ENCODE measurements at places on chromosomes 7 and 10. TPM values are rescaled to one million over a fixed set of nuclear protein-coding genes. Genes with fewer than 3 reads are reported as not detected.

- DNase-seq = no peak
Measured at GRCh38 chr7:147478796-147479195, 1111.8 kb upstream of the C7orf33 start.

DNA sequence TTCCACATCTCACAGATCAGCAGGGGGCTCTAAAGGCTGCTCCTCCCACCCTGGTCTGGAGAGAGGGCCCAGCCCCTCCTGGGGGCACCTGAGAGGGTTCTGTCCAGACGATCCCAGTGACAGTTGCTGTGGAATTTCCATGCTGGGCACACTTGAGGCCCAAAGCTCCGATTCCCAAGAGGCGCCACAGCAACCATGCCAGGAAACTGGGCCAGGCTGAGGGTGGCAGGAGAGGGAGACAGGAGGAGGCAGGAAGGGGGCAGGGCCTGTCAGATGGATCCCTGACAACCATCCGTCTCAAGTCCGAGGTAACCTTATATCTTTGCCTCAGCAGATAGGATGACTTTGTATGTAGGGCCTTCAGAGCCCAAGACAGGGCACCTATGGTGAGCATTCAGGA, 4.3 kb upstream of the NOS3 start:
- no peak for DNase-seq

- DNase-seq = no peak
Measured at GRCh38 chr7:11082552-11083213, 109.0 kb downstream of the PHF14 start.

DNA sequence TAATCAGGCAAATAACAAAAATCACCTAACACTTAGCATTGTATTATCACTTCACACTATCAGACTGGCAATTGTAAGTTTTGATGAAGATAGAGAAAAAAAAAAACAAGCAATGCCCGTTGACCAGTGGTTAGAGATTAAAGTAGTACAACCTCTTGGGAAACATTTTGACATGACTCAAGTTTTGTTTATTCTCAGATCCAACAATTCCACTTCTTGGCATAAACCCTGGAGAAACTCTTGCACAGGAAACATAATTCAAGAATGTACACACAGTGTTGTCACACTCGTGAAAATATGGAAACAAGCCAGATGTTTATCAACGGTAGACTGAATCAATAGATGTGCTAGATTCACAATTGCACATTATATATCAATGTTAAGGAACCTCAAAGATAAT, 37.2 kb downstream of the FRMD4A start:
- DNase-seq = no peak

DNA sequence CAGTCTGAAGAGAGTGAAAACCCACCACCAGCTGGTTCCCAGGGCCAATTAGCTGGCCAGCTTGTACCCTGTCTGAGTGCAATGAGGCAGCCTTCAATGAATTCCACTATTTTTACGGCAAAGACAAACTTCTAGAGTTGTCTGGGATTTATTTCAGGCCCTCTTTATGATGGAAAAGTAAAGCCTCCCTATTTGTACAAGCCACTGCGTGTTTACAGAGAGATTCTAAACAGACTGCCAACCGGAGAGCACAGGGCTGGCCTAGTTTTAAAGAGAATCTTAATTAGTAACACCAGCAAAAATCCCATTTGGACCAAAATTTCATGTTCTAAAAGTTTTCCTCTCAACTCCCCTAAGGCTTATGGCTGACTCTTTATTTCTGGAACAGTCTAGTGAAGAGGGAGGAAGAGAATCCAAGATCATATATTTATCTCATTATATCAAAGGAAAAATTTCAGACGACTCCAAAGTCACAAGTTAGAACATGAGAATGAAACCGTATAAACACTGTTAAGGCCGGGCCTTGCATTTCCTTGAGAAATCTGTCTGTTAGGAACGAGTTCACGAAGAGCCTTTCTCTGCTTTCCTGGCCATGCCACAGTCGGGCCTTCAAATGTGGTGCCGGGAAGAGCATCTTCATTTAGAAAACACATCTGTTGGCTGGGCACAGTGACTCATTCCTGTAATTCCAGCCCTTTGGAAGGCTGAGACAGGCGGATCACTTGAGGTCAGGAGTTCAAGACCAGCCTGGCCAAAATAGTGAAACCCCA, 724.6 kb upstream of the NRP1 start:
- DNase-seq = no peak

- DNase-seq = no peak
Measured at GRCh38 chr10:99410146-99410545, 20.3 kb downstream of the GOT1 start.

DNA sequence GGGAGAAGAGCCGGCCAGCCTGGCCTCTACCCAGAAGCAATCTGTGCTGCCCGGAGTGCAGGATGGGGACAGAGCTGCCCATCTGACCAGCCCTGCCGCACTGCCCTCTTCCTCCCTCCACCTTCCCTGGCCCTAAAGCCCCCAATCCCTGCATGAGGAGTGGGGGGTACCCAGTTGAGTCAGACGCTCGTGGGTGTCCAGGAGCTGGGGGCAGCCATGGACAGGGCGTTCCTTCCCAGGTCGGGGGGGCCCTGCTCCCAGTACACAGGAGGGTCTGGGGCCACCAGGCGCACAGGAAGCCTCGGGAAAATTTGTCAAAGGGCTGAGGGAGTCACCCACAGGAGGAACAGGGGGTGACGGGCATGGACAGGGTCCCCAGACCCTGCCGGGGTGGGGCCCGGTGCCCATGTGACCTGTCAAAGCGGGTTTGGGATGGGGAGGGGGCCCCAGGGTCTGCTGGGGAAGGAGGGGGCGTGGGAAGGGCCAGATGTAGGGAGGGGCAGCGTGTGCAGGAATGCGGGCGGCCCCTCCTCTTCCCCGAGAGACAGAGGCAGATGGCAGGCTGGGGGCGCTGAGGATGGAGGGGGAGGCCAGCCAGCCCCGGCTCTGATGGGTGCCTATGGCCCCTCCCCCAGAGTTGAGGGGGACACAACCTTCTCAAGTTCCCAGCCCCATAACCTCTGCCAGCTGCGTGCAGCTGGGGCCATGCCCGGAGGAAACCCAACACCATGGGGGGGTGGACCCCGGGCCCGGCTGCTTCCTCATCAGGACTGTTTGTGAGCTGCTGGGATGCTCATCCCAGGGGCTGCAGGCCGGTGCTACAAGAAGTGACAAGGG, 21.5 kb upstream of the GRIFIN start:
- no peak for DNase-seq

- no peak for DNase-seq
Measured at GRCh38 chr10:108036265-108036664, 871.8 kb upstream of the SORCS1 start.

- no peak for DNase-seq
Measured at GRCh38 chr10:978826-979421, 9.3 kb upstream of the GTPBP4 start.

DNA sequence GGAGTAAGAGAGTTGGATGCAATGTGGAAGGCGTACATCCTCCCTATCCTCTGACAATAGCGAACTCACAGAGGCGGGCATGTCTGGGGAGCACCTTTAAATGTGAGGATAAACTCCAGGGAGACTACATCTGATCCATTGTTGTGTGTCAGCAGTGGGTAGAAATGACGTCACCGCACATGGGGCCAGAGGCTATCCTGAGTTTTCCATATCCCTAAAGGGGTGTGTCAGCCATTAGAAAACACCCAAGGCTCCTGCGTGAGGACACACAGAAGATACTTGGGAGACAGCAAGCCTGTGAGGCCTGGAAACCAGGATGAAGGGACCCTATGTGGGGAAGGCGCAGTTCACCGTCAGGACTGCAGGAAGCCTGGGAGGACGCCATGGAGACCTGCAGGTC, 17.2 kb upstream of the CDHR3 start:
- DNase-seq = no peak

The LRRC17 gene
- 0.69 TPM for total RNA-seq

The OPN4 gene
- 1.1 TPM for total RNA-seq

The ANKRD16 gene
- 8.7 TPM for total RNA-seq

The CDH23 gene
- total RNA-seq = 41.9 TPM

The PAPSS2 gene
- 58.1 TPM for total RNA-seq

The SPDYE16 gene
- total RNA-seq = not detected

Measured in omental fat pad (tissue), 4 donors.